Glomerular endothelial cell (primary cell): ENCODE measurements at places on chromosomes 16 and 17.

- peak; percentile 7 for DNase-seq
These were observed 2.7 kb downstream of the XYLT1 start for GRCh38 chr16:17467923-17468540.

GRCh38 chr16:84455031-84455430 is 49.4 kb downstream of the MEAK7 start:
- no peak for DNase-seq

DNA sequence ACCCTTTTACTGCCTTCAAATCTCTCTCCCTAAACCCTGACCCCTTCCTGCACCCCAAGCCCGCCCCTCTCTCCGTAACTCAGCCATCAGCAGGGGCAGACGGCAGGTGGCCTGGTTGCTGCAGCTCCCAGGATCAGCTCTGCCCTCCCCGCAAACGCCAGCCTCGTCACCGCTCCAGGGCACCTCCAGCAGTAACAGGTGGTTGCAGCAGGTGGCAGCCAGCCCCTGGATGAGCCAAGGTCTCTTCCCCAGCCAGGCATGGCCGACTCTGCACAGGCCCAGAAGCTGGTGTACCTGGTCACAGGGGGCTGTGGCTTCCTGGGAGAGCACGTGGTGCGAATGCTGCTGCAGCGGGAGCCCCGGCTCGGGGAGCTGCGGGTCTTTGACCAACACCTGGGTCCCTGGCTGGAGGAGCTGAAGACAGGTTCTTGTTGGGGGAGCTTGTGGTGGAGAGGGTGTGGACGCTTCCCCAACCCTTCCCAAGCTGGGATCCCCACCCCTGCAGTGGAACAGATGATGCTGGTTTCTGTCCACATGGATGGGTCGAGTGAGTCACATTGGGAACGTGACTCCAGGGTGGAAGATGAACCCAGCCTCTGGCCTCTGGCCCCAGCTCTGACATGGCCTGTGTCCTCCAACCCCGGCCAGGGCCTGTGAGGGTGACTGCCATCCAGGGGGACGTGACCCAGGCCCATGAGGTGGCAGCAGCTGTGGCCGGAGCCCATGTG is 558 bp downstream of the HSD3B7 start:
- no peak for DNase-seq

- DNase-seq, result no peak
These were observed 10.3 kb downstream of the RETREG3 start for GRCh38 chr17:42598905-42599304.

- no peak for DNase-seq
These were observed 389.3 kb downstream of the PMP22 start for GRCh38 chr17:14875557-14876412.

DNA sequence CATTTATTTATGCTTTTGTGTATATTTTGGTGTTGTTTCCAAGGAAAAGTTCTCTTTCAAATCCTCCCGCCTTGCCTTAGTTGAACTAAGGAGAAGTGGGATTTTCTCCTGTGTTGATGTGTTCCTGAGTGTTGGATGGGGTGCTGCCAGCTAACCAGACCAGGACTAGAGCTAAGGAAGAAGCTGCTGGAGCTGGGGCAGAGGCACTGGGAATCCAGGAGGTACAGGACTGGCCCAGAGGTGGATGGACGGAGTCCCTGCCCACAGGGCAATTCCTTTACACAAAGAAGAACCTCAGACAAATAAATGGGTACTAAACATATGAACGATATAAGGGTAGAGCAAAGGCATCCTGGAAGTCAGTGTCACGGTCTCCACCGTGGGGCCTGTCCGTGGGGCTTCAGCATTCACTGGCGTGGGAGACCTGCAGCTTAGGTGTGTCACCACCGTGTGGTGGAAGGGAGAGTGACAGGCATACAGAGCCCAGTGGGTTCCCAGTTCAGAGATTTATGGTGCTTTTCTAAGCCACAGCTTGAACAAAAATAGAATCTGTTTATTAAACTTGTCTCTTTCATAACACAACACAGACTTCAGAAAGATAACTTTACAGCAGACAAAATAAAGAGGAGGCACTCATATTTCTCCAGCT is 270.7 kb downstream of the NTN1 start:
- DNase-seq, result no peak

- no peak for DNase-seq
These were observed 42.7 kb downstream of the ADGRG5 start for GRCh38 chr16:57585051-57585687.

- no peak for DNase-seq
These were observed 6.5 kb downstream of the CACNA1H start for GRCh38 chr16:1159325-1159972.

- no peak for DNase-seq
These were observed 6.7 kb downstream of the PCGF2 start for GRCh38 chr17:38741461-38741860.

- DNase-seq, result no peak
These were observed 12.8 kb downstream of the ADGRG3 start for GRCh38 chr16:57680842-57681375.

DNA sequence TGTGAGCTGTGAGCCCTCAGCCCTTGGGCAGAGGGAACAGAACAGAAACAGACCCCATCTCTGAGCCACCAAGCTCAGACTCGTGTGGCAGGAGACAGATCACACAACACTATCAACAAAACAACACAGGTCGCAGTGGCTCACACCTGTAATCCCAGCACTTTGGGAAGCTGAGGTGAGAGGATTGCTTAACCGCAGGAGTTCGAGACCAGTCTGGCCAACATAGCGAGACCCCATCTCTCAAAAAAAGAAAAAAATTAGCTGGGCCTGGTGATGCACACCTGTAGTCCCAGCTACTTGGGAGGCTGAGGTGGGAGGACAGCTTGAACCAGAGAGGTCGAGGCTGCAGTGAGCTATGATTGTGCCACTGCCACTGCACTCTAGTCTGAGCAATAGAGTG is 5.5 kb upstream of the QPRT start:
- DNase-seq, result no peak

DNA sequence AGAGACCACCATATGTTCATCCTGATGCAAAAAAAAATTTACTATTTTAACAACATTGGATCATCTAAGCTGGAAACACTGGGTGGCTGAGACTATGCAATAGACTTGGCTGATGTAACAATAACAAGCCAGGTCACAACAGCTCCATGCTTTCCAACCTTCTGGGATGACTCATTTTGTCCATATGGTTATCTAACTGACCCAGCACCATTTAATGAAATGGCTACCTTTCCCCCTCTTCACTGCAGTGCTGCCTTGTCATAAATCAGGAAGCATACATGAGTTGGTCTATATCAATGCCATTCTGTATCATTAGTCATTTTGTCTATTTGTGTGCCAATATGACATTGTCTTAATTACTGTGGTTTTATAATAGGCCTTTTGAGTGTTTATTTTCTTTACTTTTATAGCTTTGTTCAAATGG is 217.6 kb upstream of the KCNJ16 start:
- no peak for DNase-seq

- DNase-seq, result no peak
These were observed 26.0 kb downstream of the ERCC4 start for GRCh38 chr16:13945744-13946485.

DNA sequence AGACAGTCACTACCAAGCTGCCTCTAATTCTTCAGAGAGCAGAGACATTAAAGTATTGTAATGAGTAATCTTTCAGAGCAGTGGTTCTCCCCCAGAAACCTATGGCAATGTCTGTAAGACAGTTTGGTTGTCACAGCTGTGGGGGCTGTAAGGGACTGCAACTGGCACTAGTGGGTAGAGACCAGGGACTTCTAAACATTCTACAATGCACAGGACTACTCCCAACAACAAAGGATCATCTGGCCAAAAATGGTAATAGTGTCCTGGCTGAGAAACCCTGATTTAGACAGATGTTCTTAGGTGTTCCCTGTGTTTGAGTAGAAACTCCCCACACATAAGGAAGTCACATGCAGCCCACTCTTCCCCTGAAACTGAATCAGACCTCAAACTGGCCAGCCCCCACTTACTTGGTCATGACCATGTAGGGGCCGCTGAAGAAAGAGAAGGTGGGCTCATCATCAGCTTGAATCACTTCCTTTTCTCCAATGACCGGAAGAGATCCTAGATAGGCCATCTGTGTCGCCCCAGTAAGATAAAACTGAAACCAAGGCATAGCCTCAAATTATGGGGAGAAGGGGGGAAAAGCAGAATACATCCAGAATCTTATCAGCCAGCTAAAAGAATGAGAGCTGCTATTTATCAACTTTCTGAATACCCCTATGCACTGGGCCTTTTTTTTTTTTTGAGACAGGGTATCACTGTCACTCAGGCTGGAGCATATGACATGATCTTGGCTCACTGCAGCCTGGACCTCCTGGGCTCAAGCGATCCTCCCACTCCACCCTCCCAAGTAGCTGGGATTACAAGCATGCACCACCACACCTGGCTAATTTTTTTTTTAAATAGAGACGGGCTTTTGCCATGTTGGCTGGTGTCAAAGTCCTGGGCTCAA is 75.8 kb downstream of the TEX14 start:
- no peak for DNase-seq

DNA sequence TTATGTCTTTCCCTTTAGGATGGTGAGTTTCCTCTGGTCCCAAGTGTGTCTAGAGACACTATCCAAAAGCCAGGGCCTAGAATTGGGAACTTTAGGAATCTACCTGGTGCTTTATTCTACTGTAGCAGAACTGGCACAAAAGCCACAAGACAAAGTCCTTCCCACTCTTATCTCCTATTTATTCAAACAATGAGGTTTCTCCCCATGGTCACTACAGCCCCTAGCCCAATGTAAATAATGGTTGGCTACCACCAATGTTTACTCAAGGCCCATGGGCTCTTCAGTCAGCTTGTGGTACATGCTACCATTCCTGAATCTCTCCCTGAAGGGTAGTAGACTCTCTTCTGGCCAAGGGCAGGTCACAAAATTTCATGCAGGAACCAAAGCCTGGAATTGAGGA is 789.4 kb upstream of the KIF2B start:
- DNase-seq, result no peak

- DNase-seq, result no peak
These were observed 52.0 kb upstream of the CCL2 start for GRCh38 chr17:34203018-34203638.

GRCh38 chr17:69802045-69802740 is 272.8 kb upstream of the KCNJ16 start:
- DNase-seq, result no peak

- DNase-seq, result no peak
These were observed 36.8 kb upstream of the BCAR1 start for GRCh38 chr16:75288181-75288580.

DNA sequence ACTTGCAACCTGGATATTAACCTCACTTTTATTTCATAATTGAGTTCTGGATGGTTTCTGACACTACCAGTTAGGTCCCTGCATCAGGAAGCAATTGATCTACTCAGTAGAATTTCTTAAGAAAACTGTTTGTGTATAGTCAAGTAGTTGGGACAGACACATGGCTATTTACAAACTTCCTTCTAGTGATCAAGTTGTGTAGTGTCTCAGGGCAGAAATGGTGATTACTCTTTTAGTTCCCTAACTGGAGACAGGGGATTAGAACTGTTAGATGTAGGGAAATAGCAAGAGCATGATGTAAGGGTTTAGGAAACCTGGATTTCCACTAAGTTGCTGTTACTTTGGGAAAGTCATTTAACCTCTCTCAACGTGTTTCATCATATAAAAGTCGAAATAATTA is 30.4 kb downstream of the TMEM100 start:
- no peak for DNase-seq

DNA sequence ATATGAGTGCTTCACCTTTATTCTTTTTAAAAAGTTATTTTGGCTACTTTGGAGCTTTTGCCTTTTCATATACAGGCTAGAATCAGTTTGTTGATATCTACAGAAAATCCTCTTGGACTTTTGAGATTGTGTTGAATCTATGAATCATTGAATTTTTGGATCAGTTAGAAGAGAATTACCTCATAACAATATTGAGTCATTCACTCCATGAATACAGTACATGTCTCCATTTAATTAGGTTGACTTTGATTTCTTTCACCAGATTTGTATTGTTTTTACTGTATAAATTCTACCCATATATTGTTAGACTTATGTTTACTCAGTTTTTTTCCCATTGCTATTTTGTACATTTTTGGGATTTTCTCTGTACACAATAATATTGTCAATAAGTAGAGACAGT is 54.4 kb downstream of the TAOK1 start:
- DNase-seq, result no peak

DNA sequence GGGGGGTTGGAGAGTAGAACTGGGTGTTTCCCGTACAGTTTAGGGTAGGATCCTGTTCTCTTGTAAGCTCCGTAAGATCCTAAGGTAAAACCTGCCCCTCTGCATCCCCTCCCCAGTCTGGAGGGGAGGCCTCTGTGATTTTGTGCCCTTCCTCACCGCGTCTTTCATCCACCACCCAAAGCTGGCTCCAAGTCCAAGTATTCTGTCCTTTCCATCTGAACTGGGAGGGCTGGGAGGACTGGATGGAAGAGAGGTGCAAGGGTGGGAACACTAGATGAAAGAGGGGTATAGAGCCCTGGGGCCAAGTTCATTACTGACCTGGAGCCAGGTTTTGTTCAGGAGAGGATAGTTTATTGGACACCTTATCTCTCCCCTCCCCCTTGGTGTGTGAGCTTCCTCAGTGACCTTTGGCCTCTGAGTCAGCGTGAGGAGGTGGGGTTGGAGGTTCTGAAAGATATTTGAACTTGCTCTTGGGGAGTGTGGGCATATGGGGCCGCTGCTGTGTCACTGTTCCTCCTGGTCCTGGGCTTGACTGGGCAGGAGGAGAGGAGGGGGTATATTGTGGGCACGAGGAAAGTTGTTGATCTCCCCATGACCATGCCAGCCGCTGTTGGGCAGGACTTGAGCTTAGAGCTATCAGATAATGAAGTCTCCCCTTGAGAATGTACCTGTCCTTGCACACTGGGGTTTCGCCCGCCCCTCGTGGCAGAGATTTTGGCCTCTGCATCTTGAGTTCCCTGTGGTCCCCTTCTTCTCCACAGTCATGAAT is 1.6 kb downstream of the LASP1 start:
- DNase-seq, result no peak

DNA sequence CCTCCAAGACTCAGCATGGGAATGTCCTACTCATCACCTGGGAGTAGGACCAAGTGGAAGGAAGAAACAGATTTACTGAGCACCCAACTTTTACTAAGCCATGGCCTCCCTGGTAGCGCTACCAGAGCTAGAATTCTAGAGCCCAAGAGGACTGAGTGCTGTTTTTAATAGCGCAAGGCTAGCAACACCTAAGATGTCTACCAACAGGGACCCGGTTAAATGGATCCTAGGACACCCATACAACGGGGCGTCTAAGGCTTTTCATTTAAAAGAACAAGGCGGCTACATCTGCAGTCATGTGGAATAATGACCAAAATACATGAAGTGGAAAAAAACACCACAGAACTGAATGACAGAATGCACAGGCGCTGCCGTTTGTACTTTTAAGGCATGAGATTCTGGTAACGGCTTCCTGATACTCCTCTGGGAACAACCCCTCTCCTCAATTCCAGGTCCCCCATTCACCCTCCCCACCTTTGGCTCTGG is 5.1 kb downstream of the GGA2 start:
- DNase-seq, result no peak

- no peak for DNase-seq
These were observed 77.1 kb downstream of the CRISPLD2 start for GRCh38 chr16:84896847-84897246.

GRCh38 chr17:51718983-51719382 is 439.5 kb downstream of the CA10 start:
- DNase-seq, result no peak

GRCh38 chr16:46899443-46900143 is 15.4 kb downstream of the GPT2 start:
- DNase-seq, result no peak
